ENCODE measurements at places on chromosomes 1 and 21. TPM values are rescaled to one million over a fixed set of nuclear protein-coding genes. Genes with fewer than 3 reads are reported as not detected.

DNA sequence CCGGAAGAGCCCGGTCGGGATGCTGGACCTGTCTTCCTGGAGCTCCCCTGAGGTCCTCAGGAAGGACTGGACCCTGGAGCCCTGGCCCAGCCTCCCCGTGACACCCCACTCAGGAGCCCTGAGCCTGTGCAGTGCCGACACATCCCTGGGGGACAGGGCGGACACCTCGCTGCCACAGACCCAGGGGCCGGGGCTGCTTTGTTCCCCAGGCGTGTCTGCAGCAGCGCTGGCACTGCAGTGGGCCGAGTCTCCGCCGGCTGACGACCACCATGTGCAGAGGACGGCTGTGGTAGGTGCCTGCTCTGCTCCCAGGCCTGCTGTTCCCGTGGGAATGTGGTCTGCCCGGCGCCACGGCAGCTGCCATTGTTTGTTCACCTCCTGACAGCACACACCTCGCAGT lies 42.1 kb upstream of the DIP2A start:
- H3K36me3 ChIP-seq = peaks cover 42% of the 10 kb centered on the region
- H3K4me1 ChIP-seq = no peaks in the 10 kb centered on the region
- H3K27ac ChIP-seq = no peak overlapping the region

DNA sequence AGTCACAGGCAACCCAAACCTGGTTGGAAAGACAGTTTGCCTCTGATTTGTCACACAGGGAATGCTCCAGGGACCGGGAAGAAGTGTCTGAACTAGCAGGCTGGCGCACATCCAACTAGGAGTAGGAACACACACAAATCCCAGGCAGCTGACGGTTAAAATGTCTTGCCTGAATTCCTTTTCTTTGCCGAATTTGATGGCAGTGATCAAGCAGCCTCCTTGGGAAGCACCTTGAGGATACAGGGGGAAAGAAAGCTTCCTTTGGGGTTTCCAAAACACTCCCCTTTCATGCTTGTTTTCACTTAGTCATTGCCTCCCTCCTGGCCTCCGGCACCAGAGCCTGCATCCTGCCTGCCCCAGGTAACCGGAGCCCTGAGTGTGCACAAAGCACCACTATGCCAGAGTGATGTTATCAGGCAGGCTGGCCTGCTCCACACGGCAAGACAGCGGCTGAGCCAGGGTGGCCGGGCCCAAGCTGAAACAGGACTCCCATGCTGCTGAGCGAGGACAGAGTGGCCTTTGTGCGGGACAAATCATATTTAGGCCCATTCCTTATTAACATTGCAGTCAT lies 193.8 kb downstream of the LMX1A start:
- no peaks in the 10 kb centered on the region for H3K27me3 ChIP-seq
- no peak for DNase-seq
- H3K27ac ChIP-seq = no peak overlapping the region
- no peaks in the 10 kb centered on the region for H3K36me3 ChIP-seq
- no peaks in the 10 kb centered on the region for H3K4me1 ChIP-seq
- no peak overlapping the region for H3K4me3 ChIP-seq

GRCh38 chr1:240173836-240174235 lies 82.2 kb downstream of the FMN2 start:
- no peak overlapping the region for H3K4me3 ChIP-seq
- no peak overlapping the region for H3K27ac ChIP-seq
- no peaks in the 10 kb centered on the region for H3K4me1 ChIP-seq
- no peak for DNase-seq
- no peaks in the 10 kb centered on the region for H3K27me3 ChIP-seq

Gene ZNF648
- total RNA-seq = not detected

DNA sequence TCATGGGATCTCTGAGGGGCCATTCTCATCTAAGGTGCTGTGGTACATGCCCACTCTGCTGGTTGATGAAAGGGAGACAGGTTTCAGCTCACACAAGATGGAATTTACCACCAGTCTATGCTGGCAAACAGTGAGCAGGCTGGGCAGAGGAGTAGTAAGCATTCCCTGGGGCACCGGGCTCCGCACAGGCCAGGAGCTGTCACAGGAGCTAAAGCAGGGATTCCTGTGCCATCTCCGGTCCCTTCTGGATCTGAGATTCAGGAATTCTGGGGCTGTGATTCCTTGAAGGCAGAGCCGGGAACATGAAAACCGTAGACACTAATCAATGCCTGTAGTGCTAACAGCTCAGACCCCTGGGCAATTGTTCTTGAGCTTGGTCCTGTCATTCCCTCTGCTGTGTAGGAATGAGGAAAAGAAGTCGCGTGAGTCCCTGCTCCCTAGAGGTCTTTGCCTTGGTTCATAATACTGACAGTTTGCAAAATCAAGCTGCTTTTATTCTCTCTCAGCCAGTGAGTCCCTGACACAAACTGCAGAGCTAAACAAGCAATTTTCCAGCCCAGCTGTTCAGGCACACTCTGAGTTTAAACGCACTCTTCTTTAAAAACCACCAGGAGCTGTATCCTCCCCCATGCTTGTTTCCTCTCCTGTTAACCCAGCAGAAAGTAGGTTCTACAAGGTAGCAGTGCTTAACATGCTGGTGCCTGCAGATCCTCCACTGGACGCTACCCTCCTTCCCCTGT lies 52.5 kb downstream of the MDM4 start:
- H3K27ac ChIP-seq = no peak overlapping the region
- H3K36me3 ChIP-seq = no peaks in the 10 kb centered on the region
- H3K4me1 ChIP-seq = no peaks in the 10 kb centered on the region
- H3K4me3 ChIP-seq = no peak overlapping the region

Gene TTC39A
- 8.1 TPM for total RNA-seq

DNA sequence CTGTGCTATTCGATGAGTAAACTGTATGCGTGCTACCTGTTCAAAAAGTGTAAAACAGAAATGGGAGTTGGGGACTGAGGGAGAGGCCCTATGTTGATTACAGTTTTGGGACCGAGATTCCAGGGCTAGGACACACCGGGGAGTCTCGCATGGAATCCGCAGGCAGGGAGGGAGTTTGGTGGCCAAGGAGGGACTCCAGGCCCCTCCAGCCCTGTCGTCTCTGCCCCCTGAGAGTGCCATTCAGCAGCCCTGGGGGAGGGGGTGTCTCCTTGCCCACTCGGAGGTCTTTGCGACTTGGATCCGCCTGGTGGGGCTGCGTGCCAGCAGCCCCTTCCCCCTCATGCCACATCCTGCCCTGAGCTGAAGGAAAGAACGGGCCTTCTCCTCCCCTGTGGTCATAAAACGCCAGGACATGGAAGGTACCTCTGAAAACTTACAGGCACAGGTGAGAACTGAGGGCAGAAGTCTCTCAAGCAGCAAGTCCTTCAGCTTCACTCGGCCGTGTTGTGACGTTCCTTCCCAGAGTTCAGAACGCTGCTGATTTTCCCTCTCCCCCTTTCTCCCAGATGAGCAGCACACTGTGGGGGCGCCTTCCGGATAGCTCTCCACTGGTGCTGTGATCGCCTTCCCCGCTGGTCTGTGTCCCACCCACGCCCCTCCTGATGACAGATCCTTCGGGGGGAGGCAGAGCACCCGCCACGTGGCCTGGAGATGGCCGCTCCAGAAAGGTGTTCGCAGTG lies 141.4 kb downstream of the PEX14 start:
- no peaks in the 10 kb centered on the region for H3K36me3 ChIP-seq
- H3K4me1 ChIP-seq = no peaks in the 10 kb centered on the region
- H3K4me3 ChIP-seq = no peak overlapping the region
- DNase-seq = no peak
- H3K27me3 ChIP-seq = no peaks in the 10 kb centered on the region
- H3K27ac ChIP-seq = no peak overlapping the region

Gene TMPRSS2
- not detected for total RNA-seq

Gene CIART
- 8.9 TPM for total RNA-seq

Gene APCS
- total RNA-seq = not detected

Data from adrenal gland (tissue), 19 donors.